ENCODE measurements at places on chromosomes 11 and 22.

DNA sequence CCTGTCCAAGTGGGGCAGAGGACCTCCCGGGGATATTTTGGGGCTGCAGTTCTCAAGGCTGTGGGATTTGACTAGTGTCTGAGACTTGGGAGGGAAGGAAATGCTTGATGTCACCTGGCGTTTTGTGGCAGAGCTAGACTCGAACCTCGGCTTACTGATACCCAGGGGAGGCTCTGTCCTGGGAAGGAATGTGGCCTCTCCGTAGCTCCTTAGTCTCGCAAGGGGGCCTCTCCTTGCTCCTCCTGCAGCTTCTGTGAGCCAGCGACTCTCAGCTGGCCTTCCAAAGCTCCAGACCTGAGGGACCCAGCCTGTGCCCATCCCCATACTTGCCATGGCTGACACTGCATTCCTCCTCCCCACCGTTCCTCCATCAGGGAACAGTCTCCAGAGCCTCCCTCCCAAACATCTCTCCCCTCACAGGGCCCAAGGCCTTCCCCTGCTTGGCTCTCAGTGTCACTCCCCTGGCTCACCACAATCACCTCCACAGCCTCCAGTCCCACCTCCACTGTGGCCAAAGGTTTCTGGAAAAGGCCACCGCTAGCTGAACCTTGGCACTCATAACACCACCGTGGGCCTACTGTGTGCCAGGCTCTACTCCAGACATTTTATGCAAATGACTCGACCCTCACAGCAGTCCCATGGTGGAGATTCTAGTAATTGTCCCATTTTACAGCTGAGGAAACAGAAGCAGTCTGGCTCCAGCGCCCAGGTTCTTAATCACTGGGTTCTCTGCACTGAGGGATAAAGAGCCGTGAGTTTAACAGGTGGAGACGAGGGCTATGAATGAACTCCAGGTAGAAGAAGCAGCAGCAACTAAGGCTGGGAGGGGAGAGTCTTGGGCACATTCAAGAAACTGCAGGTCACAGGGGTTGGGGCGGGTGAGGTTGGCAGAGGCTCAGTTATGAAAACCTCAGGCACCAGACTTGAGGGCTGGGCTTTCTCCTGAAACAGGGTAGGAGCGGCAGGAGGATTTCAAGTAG, 12.1 kb downstream of the P2RY2 start:
- no peak for DNase-seq

DNA sequence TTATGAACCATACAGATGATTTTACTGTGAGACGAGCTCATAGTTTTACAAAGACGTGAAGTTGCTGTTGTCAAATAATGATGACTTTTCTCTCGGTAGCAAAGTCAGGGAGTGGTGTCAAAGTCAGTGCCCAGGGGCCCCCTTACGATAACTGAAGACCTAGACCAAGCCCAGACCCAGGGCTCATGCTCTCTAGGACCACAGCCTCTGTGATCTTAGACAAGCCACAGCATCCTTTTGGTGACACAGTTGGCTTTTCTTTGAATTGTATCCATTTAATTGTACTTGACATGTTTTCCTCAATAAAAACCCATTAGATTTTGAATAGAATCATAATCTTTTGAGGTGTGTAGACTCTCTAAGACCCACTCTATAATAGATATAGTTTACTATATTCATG, 17.9 kb upstream of the POGLUT3 start:
- no peak for DNase-seq

GRCh38 chr11:121082219-121082618, 18.8 kb upstream of the TECTA start:
- DNase-seq: no peak

DNA sequence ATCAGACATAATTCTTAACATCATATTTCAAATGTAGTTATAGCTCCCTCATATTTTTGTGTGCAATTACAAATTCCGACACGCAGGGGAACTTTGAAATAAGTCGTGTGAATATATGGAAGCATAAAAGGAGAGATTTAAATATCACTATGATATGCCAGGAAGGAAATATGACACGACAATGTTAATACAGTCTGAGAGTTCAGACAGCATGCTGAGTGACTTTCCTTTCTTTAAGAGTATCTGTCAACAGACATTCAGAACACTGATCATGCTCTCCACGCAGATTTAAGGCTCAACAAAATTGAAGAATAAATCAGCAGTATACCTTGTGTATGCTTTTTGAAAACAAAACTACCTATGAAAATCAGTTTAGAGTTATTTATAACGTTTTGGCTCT, 232.6 kb upstream of the CARD18 start:
- no peak for DNase-seq

DNA sequence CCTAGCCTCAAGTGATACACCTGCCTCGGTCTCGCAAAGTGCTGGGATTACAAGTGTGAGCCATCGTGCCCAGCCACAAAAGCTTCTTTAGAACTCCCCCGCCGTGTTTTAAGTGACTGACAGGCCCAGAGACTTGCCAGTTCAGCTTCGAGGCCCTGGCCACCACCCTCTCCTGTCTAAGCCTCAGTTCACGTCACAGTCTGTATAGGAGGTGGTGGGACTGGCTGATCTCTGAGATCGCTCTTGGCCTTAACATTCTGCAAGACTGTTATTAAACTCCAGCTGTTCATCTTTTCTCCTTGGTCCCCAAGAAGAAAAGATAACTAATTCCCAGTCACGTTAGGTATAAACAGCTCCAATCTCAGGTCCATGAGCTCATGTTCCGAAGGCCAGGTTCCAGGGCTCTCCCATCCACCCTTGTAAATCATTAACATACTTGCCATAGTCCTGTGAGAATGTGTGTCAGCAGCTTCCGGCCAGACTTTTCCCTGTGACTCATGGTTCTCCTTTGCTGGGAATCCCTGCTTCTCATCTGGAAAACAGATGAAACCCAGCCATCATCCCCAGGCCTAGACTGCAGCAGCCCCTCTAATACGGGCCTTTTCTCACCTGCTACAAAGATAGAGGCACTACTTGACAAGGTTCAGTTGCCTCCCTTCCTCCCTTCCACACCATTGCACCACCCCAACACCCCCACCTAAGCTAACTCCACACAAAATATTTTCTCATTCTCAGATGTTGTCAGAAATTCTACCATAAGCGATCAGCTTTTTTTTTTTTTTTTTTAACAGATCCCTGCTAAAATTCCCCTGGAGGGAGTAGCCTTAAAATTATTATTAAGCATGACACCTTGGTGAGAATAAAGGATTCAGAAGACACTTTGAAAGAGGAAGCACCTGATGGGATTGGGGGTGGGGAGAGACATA, 5.6 kb upstream of the KIAA0930 start:
- DNase-seq: no peak

- no peak for DNase-seq
Measured at GRCh38 chr11:76657187-76658170, 13.1 kb downstream of the LRRC32 start.

GRCh38 chr11:10935015-10935559, 77.2 kb upstream of the ZBED5 start:
- DNase-seq: no peak

GRCh38 chr11:103888541-103888951, 147.9 kb upstream of the DDI1 start:
- DNase-seq: no peak

GRCh38 chr22:38823637-38824036, 20.2 kb downstream of the NPTXR start:
- DNase-seq: no peak
